Stimulated activated CD4-positive, alpha-beta T cell treated with anti-CD3 and anti-CD28 coated beads, Interleukin-2, amount 100 ng/mL, for 24 hours (primary cell): ENCODE measurements at places on chromosomes 5 and 9.

DNA sequence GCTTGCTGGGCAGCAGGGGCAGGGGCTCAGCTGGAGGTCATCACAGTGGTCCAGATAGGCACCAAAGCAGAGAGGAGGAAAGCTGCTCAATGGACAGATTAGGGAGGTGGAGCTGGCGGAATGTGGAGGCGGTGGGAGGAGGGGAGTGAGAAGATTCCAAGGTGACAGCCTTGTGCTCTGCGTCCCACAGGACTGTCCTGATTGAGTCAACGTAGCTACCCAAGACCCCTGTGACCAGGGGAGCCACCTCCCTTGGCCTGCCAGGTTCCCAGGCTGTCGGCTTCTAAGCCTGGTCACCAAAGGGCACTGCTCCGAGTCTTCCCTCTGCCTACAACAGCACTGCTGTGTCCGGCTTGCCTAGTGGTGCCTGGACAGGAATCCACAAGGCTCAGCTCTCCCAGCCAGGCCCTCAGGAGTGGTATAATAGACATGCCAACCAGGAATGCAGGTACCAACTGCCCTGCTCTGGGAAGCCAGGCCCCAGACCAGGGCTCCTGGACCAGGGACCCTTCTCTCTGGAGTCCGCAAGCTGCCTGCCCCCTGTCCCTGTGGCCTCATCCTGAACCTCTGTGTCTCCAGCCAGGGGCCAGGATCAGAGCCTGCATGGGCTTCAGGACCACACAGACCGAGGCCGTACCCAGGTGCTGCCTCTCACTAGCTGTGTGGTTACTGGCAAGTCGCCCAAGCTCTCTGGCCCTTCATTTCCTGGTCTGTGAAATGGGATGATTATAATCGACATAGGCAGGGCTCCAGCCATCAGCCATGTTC, 67.9 kb downstream of the STK10 start:
- no peak for DNase-seq

GRCh38 chr5:156121234-156121633, 205.7 kb upstream of the SGCD start:
- DNase-seq: no peak

DNA sequence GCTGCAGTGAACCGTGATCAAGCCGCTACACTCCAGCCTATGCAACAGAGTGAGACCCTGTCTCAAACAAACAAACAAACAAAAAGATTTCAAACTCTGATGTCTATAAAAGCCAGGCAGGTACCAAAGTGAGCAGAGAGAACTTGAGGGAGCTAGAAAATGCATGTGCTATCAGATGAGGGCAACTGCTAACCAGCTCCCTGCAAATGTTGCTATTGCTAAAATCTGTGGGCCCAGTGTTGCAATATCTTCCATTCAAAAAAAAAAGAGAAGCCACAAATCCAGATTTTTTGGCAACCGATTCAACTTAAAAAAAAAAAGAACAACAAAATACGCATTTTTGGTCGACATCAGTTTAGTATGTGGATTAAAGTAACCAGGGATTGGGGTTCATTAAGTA, 5.5 kb downstream of the UBE2D2 start:
- DNase-seq: no peak

GRCh38 chr5:125227333-125228095, 481.1 kb upstream of the ZNF608 start:
- no peak for DNase-seq

GRCh38 chr5:6080930-6081726, 297.2 kb downstream of the MED10 start:
- no peak for DNase-seq

GRCh38 chr9:15142878-15143534, 164.0 kb downstream of the TTC39B start:
- no peak for DNase-seq

DNA sequence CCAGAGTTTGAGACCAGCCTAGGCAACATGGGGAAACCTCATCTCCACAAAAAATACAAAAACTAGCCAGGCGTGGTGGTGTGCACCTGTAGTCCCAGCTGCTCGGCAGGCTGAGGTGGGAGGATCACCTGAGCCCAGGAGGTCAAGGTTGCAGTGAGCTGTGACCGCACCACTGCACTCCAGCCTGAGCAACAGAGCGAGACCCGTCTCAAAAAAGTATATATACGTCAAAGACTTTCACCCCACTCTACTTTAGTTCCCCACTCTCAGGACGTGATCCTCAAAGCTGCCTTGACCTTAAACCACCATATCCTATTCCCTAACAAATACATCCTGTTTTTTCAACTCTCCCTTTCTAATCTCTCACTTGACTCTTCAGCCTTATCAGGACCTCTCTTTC, 41.0 kb downstream of the PCDHGC5 start:
- DNase-seq: no peak

DNA sequence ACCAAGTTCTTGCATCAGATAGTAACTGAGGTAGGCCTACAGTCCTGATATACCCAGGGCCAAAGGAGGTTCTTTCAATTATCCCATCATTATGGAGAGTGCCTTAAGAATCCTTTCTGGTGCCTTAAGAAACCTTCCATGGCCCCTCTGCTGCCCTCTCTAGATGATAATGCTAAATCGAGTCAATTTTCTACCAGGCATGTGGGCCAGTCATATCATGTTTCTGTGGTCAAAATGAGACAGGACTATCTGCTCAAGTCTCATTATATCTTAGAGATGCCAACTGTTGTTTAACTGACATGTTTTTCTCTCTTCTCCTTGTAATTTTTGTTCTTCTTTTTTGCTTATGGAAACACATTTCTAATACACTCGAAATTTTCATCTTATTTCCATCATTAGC, 127.6 kb downstream of the EDIL3 start:
- DNase-seq: no peak

GRCh38 chr5:124439609-124440008, 306.8 kb downstream of the ZNF608 start:
- no peak for DNase-seq

DNA sequence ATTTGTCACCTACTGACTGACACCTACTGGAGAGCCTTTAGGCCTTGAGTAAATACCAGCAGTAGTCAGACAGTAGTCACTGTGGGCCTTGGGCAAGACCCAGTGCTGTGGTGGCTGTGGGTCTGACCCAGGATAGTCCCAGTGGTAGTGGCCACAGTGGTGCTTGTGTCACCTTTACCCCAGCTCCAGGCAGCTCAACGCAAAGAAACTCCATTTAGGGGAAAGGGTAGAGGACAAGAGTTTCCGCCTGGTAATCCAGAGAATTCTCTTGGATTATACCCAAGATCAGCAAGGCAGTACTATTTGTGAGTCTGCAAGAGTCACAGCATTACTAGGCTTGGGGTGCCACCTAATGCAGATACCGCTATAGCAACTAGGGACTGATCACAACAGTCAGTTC, 28.9 kb downstream of the CERT1 start:
- DNase-seq: no peak

GRCh38 chr5:67311208-67311607, 114.6 kb upstream of the CD180 start:
- DNase-seq: no peak

- DNase-seq: no peak
These were observed 126.5 kb upstream of the PALM2AKAP2 start for GRCh38 chr9:109653470-109653869.

- DNase-seq: no peak
These were observed 111.7 kb upstream of the PUM3 start for GRCh38 chr9:2955575-2955974.

DNA sequence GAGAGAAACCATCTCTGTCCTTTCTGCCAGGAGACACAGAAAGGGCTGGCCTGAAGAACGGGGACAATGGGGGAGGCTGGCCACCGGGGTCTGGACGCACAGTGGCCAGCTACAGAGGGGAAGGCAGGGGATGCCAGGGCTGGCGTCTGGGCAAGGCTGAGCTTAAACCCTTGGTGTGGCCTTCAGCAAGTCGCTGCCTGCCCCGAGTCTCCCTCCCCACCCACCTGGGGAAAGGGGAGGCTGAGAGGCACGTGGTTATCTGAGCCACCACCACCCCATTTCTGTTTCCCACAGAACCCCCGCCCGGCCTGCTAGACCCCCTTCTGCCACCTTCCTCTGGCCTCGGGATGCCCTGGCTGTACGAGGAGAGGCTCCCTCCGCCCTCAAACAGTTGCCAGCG, 115.3 kb downstream of the VAV2 start:
- DNase-seq: no peak
